ENCODE measurements at places on chromosomes 13 and 19.

- no peak for DNase-seq
These were observed 9.6 kb upstream of the NOTCH3 start for GRCh38 chr19:15210323-15210781.

DNA sequence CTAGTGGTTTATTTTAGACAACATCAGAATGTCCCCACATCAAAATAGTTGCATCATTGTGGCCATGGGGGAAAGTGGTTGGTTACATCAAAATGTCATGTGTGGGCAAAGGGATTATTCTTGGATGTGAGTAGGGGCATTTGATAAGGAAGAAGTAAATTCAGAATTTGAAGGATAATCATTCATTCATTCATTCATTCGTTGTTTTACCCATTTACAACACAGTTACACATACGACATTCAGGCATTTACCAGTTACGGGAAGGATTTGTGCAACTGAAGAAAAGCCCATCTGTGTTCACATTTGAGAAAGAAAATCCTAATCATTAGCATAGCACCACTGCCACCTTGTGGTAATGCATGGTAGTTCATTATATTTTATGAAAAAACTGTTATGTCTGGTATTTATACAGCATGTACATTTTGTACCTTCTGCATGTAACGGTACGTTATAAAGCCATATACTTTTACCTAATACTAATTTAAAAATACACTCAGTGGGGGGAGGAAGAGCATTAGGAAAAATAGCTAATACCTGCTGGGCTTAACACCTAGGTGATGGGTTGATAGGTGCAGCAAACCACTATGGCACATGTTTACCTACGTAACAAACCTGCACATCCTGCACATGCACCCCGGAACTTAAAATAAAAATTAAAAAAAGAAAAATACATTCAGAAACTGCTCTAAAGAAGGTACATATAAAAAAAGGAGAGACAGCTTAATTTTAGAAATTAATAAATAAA is 62.1 kb downstream of the DGKH start:
- DNase-seq: no peak

GRCh38 chr19:42498169-42498757 is 30.0 kb downstream of the CEACAM1 start:
- no peak for DNase-seq

DNA sequence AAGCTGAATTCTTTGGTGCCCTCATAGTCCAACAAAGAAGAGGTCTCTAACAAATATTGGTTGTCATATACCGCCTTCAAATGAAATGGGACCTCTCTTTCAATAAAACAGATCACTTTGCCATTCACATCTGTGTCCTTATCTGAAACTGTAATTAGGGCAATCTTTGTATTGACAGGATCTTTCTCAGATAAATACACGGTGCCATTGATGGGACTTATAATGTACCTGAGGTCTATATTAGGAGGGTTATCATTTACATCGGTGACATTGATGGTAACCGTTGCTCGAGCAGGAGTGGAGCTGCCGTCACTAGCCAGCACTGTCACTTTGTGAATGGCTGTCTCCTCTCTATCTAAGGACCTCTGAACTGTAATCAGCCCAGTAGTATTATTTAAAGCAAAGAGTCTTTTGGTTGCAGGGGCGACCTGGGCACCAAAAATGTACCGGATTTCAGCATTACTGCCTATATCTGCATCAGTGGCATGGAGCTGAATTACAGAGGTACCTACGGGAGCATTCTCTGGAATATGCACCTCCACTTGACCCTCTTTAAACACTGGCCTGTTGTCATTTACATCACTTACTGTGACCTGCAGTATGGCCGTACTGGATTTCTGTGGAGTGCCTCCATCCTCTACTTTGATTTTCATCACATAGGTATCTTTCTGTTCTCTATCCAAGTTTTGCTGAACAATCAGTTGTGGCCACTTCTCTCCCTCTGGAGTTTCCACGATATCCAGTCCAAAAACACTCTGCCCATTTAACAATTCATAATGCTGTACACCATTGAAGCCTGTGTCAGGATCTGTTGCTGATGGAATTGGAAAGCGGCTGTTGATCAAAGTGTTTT is 2.8 kb downstream of the PCDH9 start:
- no peak for DNase-seq

DNA sequence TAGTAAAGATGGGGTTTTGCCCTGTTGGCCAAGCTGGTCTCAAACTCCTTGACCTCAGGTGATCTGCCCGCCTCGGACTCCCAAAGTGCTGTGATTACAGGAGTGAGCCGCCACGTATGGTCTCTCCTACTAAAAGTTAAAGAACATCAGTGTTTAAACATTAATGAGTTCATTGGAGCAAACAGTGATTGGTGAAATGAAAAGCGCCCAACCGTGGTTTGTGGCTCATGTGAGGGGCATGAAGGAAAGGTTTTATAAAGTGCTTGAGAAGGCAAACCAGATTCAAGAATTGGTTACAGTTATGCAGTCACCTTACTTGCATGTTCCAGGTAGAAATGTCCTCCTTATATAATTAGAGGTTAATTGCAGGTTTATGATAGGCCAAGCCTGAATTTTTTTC is 109.5 kb downstream of the ZNF675 start:
- no peak for DNase-seq

DNA sequence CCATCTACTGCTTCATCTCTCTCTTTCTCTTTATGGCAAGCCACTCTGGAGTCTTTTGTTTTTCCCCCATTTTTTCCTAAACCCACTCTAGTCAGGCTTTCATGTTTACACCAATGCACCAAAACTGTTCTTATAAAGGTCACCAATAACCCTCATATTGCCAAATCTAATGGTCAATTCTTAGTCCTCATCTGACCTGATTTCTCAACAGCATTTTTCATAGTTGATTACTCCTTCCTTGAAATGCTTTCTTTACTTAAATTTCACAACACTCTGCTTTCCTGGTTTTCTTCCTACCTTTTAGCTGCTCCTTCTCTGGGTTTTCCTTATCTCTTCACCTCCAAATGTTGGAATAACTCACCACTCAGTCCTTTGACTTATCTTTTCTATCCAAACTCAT is 47.9 kb downstream of the MICU2 start:
- no peak for DNase-seq

DNA sequence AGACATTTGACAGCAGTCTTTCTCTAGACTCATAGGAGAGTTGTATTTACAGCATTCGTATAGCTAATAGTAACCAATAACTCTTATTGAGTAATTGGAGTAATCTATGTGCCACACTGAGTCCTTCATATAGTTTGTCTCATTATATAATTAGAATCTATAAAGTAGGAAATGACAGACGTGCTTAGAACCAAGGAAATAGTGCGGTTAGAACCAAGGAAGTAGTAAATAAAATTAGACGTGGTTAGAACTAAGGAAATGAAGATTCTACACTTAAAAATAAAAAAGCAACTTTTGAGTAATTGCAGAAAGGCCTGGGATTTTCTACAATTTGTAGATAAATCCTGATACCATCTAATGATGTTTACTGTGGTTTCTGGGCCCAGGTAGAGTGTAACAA is 107.8 kb upstream of the TNFSF11 start:
- no peak for DNase-seq

GRCh38 chr19:1311543-1312091 is 25.9 kb downstream of the EFNA2 start:
- no peak for DNase-seq
